IPS DF 6.9 (cell line): ENCODE measurements at places on chromosomes 4 and X.

GRCh38 chrX:154021131-154021611, 1.5 kb upstream of the IRAK1 start:
- no peak for DNase-seq

DNA sequence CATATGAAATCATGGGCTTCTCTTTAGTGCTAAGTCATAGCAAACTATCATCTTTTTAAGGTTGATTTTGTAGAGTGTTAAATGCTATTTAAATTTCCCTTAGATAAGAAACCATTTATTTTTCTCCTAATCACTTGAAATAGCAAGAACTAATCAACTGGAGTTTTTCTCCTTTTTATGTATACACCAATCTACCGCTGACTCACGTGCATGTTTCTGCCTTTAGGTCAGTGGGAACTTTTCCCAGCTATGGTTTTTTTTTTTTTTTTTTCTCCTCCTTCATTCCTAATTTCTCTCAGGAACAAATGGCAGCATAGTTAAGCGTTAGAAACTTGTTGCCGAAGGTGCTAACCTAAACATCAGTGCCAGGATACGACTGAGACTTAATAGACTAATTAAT, 176.4 kb downstream of the BMPR1B start:
- DNase-seq = no peak

DNA sequence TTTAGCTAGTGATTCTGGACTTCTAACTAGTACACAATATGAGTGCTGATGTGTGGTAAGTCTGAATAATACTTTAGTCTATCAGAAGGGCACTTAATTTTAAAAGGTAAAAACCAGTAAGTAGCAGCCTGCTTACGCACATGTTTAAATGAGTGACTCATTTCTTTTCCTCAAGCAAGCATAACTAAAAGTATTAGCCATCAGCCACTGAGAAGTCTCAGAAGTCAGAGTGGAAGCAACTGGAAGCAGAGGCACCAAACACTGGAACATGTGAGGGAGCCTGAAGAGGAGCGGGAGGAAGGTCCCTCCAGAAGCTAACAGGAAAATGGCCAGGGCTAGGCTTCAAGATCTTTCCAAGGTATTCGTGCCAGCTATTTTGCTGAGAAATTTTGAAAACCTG, 257.7 kb downstream of the RAPGEF2 start:
- DNase-seq = no peak

DNA sequence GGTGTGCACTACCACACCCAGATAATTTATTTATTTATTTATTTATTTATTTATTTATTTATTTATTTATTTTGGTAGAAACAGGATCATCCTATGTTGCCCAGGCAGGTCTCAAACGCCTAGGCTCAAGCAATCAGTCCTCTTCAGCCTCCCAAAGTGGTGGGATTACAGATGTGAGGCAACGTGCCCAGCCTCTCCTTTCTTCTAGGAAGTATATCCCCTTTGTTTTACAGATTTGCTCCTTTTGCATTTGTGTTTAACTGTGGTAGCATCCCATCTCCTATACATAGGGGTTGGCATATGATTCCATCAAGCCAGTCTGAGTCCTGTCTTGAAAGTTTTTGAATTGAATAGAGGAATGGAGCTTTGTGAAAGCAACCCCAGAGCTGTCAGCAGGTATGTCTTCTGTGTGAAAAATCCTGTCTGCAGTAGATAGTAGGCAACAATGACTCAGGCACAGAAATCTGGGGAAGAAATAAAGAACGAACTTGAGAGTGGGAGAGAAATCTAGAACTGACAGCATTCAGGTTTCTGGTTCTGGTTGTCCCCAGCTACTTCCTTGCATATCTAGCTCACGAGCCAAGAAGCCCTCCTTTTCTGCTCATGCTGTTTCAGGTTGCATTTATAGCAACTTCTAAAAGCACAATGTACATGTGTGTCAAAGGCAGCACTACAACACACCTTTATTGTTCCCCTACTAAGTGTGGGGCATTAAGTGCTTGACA, 113.7 kb upstream of the LSM6 start:
- DNase-seq = peak; percentile 4

DNA sequence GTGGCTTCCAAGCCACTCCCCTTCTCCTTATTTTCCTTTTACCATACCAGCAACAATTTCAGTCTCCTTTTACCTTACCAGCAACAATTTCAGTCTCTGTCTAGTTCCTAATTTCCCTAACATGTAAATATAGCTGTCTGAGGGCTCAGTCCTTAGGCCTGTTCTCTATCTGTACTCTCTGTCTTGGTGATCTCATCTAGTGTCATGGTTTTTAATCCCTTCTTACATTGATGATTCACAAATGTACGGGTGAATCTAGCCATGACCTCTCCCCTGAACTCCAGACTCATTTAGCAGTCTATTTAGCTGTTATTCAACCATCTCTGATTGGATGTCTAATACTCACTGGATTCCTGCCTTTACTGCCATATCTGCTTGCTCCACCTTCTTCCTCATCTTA, 7.2 kb downstream of the IL15 start:
- DNase-seq = no peak
